Hepatocyte (in vitro differentiated cells): ENCODE measurements at places on chromosomes 6 and 20. TPM values are rescaled to one million over a fixed set of nuclear protein-coding genes. Genes with fewer than 3 reads are reported as not detected.
A peak's percentile ranks its signal among the peaks of the same experiment; 100 is the strongest.

The MCHR2 gene
- 0.27 TPM in 1 of 2 replicates, not detected in the other for total RNA-seq

The TULP1 gene
- total RNA-seq = not detected in 2 replicates

The GSTA3 gene
- not detected in 2 replicates for total RNA-seq

The KIF25 gene
- 0.40 TPM in 1 of 2 replicates, not detected in the other for total RNA-seq

The MYLK2 gene
- total RNA-seq = not detected in 2 replicates

The SLC35D3 gene
- not detected in 2 replicates for total RNA-seq

The PRR18 gene
- total RNA-seq = 0.77 and 1.0 TPM in 2 replicates

The BPI gene
- total RNA-seq = 0.63 TPM in 1 of 2 replicates, not detected in the other

The SLC16A10 gene
- total RNA-seq = 34.1 and 42.2 TPM in 2 replicates

GRCh38 chr6:156279261-156279969 lies 497.8 kb upstream of the ARID1B start:
- DNase-seq = no peak

DNA sequence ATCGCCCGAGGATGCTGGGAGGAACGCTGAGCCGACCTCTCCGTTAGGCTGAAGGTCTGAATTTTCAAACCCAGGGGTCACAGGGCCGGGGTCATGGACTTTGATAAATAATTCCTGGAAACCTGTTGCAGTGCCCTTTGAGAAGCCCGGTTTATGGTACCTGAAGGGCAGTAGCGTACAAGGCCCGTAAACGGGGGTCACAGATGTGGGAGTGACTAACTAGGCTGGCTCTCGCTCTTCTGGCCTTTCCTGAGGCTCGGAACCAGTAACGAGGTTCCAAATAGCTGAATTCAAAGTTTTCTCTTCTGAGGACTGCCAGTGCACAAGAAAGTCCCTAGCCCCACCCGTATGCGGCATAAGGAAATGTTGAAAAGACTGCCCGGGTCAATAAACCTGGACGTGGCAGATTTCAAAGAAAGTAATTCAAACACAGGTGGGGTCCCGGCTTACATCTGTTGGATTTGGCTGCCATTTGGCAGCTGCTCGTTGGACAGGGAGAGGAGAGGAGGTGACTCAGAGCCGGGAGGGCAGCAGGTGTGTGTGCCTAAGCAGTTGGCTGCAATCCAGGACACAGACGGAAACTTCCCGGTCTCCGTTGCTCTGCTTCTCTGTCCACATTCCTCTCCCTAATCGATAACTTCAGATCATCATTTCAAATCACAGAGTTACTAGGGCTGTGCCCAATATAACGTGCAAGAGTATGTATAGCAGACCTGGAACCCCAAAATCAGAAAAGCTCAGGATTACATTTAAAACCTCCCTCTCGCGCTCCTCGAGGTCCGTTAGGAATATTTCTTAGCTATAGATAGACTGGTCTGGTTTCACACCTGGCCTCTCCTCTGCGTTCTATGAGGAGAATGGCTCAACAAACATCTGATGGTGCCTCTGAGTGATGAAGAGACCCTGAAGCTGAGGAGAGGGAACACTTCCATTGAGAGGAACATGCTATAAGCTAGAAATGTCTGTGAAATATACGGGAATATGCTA lies 765 bp upstream of the GMDS start:
- peak; percentile 90 for DNase-seq

DNA sequence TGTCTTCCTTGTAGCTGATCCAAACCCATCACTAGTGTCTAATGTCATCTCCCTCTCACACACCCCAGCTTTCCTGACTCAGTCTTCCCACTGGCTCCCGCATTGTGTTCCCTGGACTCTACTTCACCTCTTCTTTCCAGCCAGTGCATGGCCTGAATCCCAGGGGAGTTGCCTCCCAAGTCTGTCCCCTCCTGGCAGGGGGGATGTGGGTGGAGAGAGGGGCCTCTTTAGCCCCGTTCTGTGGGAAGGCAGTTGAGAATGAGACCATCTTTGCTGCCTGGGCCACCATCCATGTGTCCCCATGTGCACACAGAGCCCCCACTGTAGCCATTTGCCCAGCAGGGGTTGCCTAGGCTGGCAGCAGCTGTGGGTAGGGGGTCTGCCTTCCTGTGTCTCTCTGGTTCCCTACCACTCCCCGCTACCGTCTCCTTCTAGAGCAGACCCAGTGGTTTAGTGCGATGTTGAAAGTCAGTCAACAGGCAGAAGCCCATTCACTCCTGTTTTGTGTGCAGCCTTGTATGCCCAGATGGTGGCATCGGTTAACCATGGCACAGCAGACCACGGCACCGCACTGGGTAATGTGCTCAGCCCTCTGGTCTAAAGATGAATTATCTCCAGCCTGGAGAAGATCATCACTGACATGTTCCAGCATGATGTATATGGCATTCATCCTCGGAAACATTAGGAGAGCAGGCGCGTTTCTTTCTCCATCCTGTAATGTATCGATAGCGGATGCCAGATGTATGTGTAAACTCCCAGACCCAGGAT lies 178.8 kb upstream of the SNX9 start:
- DNase-seq = no peak

GRCh38 chr6:12113190-12113577 lies 101.1 kb downstream of the HIVEP1 start:
- no peak for DNase-seq

- no peak for DNase-seq
Measured at GRCh38 chr6:159875194-159875593, 15.6 kb upstream of the MAS1 start.

GRCh38 chr20:23637282-23638221 lies at the start of gene CST3:
Gene CST3, minus strand, starts transcription at chr20:23637955. Its CDS starts 93 bp downstream, at chr20:23637862.
- DNase-seq = peak; percentile 95

- DNase-seq = no peak
Measured at GRCh38 chr6:77318256-77318655, 145.0 kb downstream of the HTR1B start.

DNA sequence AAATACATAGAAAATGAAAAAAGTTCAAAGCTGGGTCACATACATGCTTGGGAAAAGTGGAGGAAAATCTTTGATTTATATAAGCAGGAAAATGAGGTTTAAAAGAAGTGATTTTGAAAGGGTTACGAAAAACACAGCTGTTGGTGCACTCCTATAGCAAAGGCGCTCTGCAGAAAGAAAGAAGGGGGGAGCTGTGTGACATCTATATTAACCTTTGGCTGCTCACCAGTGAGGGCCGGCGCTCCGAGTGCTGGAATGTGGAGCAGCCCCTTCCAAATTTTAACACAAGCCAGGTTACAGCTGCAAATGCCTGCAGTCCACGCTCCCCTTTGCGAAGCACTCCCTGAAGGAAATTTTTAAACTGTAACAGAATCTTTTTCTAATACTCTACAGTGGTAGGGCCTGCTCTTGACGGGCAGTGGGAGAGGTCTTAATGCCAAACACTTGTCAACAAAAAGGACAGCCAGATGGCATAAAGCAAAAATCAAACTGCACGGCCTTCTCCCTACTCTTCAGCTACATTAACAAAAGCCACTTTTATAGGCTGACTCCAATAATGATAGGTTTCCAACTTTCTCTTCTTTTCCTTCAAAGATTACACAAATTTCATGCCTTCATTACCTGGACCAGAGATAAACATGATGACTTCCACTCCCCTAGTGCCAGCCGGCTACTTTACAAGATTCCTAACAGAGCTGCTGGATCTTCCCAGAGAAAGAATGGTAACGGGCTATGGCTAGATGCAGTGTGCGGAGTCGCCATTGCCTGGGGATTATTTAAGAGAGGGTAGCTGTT lies 4.8 kb downstream of the BMP7 start:
- DNase-seq = no peak

DNA sequence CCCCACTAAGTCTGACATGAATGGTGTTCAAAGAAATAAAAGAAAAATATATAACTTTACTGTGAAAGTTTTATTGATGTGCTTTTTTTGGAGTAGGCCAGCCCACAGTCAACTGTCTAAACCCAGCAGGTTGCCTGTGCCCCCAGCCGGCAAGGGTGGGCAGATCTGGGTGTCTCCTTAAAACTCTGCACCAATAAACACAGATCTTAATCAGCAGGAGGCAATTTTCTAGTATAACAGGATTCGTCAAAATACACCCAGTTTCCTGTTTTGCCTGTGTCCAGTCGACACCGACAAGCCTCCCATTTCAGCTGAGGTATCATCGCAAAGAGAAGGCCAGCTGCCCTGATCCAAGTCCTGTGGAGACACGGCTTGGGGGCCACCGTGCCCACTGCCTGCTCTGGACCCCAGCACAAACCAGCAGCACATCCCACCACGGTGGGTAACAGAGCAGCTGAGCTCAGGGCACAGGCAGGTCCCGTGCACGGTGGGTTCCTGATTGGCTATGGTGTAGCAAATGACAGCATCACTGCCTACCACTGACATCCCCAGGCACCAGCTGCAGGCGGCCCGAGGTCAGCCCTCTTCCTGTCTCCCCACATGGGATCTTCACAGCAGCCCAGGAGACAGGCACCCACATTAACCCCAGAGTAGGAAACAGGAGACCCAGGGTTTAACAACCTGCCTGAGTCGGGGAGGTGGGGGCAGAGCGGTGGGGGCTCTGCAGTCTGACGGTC lies 15.7 kb downstream of the BMP7 start:
- DNase-seq = no peak

GRCh38 chr6:122709922-122710512 lies 69.5 kb upstream of the FABP7 start:
- no peak for DNase-seq

- peak; percentile 47 for DNase-seq
Measured at GRCh38 chr6:34246563-34247391, 2.0 kb downstream of the SMIM29 start.

GRCh38 chr20:49422161-49422560 lies 60.3 kb downstream of the KCNB1 start:
- no peak for DNase-seq

DNA sequence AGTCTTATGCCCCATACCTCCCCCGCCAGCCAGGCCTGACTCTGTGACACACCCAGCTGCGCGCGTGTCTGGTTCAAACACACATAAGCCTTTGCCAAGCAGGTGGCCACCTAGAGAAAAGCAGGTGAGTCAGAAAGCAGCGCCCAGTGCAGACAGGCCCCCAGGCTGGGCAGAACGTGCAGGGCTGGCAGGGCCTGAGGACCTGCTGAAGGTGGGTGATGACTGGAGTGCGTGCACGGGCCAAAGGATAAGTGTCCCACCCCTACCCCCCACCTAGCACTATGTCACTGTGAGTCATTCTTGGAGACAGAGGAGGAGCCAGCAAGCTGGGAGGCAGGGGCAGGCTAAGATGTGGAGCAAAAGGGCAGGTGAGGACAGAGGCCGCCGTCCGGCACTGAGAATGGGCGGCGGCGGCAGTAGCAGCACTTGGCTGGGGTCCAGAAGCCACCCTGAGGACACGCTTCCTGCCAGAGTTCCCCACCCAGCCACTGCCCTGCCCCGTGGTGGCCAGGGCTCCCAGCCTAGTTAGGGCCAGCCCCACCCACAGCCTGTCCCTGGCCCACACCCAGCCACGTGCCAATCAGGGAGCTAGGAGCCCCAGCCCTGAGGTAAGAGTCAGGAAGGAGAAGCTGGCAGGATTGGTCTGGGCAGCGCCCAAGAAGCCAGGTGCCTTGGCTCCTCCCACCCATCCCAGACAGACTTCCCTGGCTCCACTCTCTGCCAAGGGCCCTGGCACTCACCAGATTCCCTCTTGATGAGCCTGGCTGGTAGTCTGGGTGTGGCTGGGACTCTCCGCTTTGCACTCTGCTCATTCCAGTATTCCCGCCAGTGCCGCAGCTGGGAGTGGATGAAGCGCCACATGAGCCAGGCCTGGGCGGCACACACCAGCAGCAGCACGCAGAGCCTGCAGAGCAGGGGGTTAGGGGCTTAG lies 72.7 kb downstream of the TRAM2 start:
- peak; percentile 78 for DNase-seq

GRCh38 chr6:94645191-94645590 lies 932.1 kb upstream of the MANEA start:
- no peak for DNase-seq

DNA sequence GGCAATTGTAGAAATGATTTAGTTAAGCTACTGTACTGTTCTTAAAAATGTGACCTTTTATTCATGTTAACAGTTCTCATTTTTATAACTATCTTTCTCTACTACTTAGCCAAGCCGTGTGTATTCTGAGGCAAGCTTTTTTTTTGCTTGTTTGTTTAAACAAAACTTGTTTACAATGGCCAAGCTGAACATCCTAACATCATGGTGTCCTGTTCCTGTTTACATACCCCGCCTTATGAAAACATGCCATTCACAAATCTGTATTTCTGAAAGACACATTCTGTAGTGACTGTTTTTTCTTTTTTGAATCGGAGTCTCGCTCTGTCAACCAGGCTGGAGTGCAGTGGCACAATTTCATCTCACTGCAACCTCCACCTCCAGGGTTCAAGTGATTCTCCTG lies 140.9 kb downstream of the NCOA3 start:
- DNase-seq = no peak

GRCh38 chr20:10771435-10772140 lies 97.8 kb upstream of the JAG1 start:
- no peak for DNase-seq

GRCh38 chr20:17538517-17539170 lies 7.5 kb upstream of the BFSP1 start:
- no peak for DNase-seq

DNA sequence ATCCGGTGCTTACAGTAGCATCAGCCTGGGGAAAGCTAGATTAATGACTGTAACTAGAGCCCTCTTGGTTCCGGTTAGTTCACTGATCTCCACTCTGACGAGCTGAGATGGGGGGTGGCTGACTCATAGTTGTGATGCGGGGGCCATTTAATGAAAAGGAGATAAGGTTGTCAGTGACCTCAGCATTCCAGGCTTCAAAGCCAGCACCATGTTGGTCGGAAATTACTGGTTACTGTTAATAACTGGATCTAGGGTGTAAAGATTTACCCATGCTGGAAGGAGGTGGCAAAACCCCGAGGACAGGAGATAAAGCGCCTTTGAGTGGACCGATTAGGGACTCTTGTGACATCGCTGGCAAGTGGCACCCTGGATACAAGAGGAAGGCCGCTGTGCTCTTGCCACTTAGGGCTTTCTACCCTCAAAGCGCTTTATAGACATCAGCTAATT lies 21.1 kb downstream of the FOXC1 start:
- no peak for DNase-seq

GRCh38 chr20:50571466-50571865 lies 61.3 kb downstream of the PTPN1 start:
- DNase-seq = no peak

DNA sequence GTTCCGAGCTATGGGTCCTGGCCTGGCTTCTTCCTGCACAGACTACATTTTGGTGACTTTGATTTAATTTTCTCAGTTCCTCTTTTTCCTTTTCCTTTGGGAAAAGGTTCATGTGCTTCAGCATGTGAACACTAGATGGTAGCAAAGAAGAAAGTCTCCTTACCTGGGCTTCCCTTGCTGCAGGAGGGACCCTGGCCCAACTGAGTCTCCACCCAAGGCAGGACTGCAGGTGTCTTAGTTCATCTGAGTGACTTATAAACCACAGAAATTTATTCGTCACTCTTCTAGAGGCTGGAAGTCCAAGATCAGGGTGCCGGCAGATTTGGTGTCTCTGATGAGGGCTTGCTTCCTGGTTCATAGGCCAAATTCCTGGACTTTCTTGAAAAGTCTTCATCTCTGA lies 163.2 kb downstream of the SYCP2 start:
- DNase-seq = no peak

GRCh38 chr6:65979120-65979519 lies 272.1 kb upstream of the EYS start:
- DNase-seq = no peak
